Pulmonary artery endothelial cell (primary cell): ENCODE measurements at places on chromosomes 16 and 17. TPM values are rescaled to one million over a fixed set of nuclear protein-coding genes. Genes with fewer than 3 reads are reported as not detected.

EFNB3 gene
- total RNA-seq, result 0.07 and 0.40 TPM in 2 replicates

KRT12 gene
- total RNA-seq, result not detected in 2 replicates

IGSF6 gene
- total RNA-seq, result not detected in 2 replicates

TBC1D10B gene
- 32.2 and 43.0 TPM in 2 replicates for total RNA-seq

PRPSAP2 gene
- total RNA-seq, result 37.5 and 47.0 TPM in 2 replicates

ALOX12B gene
- total RNA-seq, result not detected in 2 replicates

CACNA1G gene
- total RNA-seq, result 0.04 TPM in 1 of 2 replicates, not detected in the other

RBBP6 gene
- total RNA-seq, result 13.5 and 18.5 TPM in 2 replicates

UNC13D gene
- total RNA-seq, result 7.3 and 7.6 TPM in 2 replicates

SMIM36 gene
- not detected in 2 replicates for total RNA-seq

BRICD5 gene
- total RNA-seq, result 1.1 and 6.5 TPM in 2 replicates

HSD17B2 gene
- total RNA-seq, result 0.13 and 1.7 TPM in 2 replicates

OR2C1 gene
- 0.07 TPM in 1 of 2 replicates, not detected in the other for total RNA-seq

FZD2 gene
- total RNA-seq, result 0.79 and 0.88 TPM in 2 replicates

OR4D1 gene
- total RNA-seq, result not detected in 2 replicates

GLIS2 gene
- total RNA-seq, result 1.1 and 1.6 TPM in 2 replicates

MYH8 gene
- total RNA-seq, result not detected in 2 replicates

AOC2 gene
- total RNA-seq, result 0.26 and 0.49 TPM in 2 replicates

KIF2B gene
- not detected in 2 replicates for total RNA-seq

HS3ST3B1 gene
- total RNA-seq, result 0.13 TPM in 1 of 2 replicates, not detected in the other

UTS2R gene
- total RNA-seq, result not detected in 2 replicates

RPH3AL gene
- 4.7 and 5.4 TPM in 2 replicates for total RNA-seq

CCL4L2 gene
- not detected in 2 replicates for total RNA-seq

STH gene
- total RNA-seq, result not detected in 2 replicates

ASPA gene
- not detected in 2 replicates for total RNA-seq
